ENCODE measurements at places on chromosomes 3 and 15.

DNA sequence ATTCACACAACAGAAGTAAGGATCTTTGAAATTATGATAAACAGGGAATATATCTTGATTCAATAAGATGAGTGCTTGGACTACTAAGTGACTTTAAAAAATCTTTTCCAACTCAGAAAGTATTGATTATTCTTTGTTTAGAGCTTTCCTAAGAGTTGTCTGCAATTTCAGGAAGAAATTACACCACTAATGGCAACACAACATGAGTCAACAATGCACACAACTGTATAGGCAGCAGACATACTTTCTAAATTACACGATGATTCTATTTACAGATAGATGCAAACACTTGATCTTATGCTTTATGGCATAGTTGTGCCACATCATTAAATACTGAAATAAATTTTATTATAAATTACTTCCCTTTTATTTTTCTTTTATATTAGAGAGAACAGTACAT is 4.4 kb downstream of the NAA50 start:
- no peak for DNase-seq

GRCh38 chr15:58992181-58992580 is 4.7 kb downstream of the RNF111 start:
- DNase-seq = no peak

DNA sequence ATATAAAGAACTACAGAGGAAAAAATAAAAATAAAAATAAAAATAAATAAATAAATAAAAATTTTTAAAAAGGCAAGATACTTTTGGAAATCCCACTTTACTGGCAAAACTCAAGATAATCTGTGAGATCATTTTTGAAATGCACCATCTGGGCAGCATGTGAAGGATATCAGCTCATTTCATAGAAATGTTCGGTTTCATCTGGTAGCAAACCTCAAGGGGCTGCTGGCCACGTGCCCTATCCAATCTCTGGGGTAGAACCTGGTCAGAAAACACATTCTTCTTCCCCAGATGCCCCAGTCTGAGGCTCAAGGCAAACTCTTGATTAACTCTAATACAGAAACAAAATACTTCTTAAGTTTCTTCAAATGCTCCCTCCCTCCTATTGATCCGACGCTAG is 166.0 kb downstream of the FMN1 start:
- DNase-seq = no peak

DNA sequence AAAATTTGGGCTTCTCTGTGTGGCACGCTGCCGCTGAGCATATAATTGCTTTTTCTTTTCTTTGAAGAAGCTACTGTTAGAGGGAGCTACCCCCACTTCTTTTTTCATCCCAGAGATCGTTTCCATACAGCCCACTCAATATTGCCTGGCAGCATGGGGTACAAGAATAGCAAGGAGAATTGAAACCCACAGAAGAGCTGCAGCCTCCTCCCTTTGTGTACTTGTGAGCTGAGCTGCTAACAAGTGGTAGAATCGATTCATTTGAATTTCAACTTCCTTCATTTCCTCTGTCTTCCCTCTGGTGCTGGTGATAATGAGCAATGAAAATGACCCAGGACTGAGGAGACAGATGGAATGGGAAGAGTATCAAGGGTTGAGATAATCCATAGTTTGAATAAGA is 64.9 kb downstream of the LRRC3B start:
- DNase-seq = no peak

DNA sequence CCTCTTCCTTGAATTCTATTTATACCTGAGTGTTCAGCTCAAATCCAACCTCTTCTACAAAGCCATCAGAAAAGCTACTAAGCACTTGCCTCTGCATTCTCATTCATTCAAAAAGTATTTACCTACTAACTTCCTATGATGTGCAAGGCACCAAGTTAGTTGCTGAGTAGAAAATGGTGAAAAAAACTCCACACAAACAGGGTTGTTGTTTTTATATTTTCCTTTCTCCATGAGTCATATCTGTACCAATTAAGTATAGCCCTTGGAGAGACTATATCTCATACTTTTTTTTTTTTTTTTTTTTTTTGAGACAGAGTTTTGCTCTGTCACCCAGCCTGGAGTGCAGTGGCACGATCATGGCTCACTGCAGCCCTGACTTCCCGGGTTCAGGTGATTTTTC is 67.7 kb downstream of the IGF2BP2 start:
- no peak for DNase-seq

DNA sequence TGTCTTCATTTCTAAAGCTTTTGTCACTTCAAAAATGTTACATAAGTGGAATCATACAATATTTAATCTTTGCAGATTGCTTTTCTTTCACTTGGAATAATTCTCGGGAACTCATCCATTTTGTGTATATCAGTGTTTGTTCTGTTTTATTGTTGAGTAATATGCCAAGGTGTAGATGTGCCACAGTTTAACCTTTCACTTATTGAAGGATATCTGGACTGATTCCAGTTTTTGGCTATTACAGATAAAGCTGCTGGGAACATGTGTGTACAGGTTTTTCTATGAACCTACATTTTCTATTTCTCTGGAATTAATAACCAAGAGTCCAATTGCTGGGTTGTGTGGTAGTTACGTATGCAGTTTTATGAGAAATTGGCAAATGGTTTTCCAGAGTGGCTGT is 334.9 kb downstream of the PTPRG start:
- no peak for DNase-seq

DNA sequence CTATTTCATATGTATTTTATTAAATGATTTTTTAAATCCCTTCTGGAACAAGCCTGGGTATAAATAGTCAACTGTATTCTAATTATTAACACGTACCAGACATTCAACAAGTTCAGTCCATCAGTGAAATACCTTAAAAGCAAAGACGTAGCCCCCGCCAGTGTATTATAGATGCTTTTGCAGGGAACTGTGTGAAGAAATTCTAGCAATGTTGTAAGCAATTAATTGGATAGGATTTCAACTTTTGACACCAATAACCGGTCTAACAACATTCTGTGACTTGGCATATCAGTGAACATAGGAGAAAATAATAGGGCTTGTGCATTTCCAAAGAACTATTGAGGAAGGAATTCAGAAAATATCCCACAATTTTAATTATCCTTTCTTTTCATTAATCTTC is 67.2 kb upstream of the TGFBR2 start:
- no peak for DNase-seq

- no peak for DNase-seq
These were observed 2.0 kb downstream of the KLF15 start for GRCh38 chr3:126355251-126355650.

GRCh38 chr3:24963762-24964625 is 464.1 kb upstream of the RARB start:
- DNase-seq = peak; percentile 5

- DNase-seq = no peak
These were observed 5.6 kb downstream of the TP53BP1 start for GRCh38 chr15:43487271-43487895.

GRCh38 chr3:87309601-87310000 is 33.2 kb upstream of the POU1F1 start:
- DNase-seq = no peak

GRCh38 chr3:2944628-2945027 is 165.5 kb downstream of the IL5RA start:
- no peak for DNase-seq

All from GM04504 (cell line).